ENCODE measurements at places on chromosomes 6 and 20.

GRCh38 chr20:41318271-41318649, 729 bp upstream of the ZHX3 start:
- DNase-seq = no peak

DNA sequence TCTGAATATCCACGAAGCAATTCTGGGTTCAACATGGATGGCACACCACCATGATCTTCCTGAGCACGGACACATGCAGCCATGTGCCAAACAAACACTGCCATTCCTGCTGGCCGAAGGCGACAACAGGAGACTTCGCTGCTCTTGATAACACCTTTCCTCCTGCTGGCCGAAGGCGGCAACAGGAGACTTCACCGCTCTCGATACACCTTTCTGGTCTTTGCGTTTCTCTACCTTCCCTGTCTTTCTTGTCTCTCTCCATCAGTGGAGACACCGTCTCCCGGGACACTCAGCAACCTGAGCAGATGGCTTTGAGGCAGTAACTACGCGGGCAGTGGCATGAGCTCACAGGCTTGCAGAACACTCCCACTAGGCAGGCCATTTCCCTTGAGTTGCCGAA, 54.9 kb upstream of the MPC1 start:
- no peak for DNase-seq

DNA sequence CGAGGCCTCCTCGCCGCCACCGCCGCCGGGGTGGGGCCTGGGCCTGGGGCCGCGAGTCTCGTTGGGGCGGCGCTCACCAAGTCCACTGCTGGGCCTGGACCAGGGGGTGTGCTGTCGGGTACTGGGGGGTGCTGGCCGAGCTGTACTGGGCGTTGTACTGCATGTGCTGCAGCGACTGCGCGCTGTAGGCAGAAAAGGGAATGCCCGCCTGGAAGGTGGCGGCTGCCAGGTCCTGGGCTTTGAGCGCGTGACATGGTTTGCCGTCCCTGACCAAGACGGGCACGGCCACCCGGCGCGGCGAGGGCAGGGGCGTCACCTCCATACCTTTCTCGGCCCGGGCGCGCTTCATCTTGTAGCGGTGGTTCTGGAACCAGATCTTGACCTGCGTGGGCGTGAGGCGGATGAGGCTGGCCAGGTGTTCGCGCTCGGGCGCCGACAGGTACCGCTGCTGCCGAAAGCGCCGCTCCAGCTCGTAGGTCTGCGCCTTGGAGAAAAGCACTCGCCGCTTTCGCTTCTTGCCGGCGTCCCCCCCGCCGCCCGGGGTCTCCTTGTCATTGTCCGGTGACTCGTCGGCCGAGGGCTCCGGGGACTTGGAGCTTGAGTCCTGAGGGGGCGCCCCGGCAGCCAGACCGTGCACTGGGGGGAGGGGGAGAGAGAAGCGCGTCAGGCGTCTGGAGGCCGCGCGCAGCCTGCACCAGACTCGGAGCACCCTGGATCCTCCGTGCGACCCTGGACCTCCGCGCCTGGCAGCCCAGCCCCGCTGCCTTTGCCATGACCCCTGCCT, 1.8 kb downstream of the NKX2-2 start:
- no peak for DNase-seq

- no peak for DNase-seq
Observed at GRCh38 chr6:81831274-81831673, 78.8 kb upstream of the TENT5A start.

- no peak for DNase-seq
Observed at GRCh38 chr6:3875486-3875885, 26.3 kb downstream of the FAM50B start.

Data from HEK293T (cell line).